Chondrocyte (in vitro differentiated cells): ENCODE measurements at places on chromosomes 1 and 21. TPM values are rescaled to one million over a fixed set of nuclear protein-coding genes. Genes with fewer than 3 reads are reported as not detected.

CFHR3 gene
- total RNA-seq: 0.31 TPM in 1 of 3 replicates, not detected in the others

DNA sequence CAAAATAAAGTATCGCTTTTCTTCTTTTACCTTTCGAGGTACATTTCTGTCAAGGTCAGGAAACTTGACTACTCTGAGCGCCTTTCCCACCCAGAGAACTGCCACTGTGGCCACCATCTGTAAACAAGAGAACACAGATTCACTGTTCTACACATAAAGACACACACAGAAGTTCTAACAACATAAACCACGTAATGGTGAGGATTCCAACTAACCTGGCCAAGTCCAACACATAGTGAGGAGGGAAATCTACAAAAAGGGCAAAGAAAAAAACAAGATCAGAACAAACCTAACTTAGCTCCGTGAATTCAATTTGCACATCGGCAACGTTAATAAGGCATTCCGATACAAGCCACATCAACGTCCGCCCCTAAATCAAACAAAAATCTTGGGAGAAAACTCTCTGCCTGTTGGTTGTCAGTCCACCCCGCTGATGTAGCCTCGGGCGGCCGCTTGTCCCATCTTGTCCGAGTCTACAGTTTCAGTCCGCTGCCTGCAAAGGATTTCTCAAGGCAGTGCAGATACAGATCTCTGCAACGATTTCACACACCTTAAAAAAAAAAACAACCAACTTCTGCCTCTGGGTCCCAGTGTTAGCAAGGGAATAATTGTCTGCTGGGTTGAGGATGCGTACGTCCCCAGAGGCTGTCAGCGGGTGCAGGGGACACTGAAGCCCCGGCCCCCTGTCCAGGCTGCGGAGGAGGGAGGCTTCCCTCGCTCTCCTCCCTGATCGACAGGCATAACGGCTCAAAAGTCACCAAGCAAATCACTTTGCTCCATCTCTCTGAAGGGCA is 1.0 kb downstream of the SLC35D1 start:
- DNase-seq: no peak

GRCh38 chr21:45017039-45017960 is 57.1 kb upstream of the ADARB1 start:
- DNase-seq: no peak

CHIA gene
- not detected in 3 replicates for total RNA-seq

DNA sequence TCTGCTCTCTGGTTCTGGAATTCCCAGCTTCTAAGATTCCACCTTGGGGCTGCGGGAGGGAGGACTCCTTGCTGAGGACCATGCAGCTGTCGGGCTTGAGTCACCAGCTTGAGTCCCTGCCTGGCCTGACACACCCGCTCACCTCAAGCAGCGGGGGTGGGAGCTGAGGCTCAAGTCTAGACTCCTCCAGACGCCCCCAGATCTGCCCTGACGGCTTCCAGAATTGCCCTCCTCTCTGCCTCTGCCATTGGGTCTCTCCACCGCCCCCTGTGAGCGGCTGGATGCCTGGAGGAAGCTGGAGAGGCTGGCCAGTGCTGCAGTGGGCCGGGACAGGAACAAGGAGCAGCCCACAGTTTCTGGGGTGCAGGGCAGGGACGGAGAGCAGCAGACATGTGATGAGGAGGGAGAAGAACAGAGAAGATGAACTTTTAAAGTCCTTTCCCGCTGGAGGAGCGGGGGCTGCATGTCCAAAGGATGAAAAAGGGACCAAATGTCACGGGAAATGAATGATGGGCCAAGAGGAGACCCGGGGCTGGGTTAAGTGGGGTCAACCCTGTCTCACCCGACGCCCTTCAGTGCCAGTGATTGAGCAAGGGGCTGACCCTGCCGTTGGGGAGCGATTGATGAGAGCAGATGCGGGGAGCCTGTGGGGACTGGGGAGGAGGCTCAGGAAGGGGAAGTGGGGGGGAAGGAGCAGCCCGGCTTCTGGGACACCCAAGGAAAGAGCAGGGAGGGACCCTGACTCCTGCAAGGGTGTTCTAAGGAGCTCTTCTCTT is 13.5 kb downstream of the CRABP2 start:
- no peak for DNase-seq

FMO5 gene
- 1.8 to 2.8 TPM (median 2.5 TPM) in 3 replicates for total RNA-seq

DNA sequence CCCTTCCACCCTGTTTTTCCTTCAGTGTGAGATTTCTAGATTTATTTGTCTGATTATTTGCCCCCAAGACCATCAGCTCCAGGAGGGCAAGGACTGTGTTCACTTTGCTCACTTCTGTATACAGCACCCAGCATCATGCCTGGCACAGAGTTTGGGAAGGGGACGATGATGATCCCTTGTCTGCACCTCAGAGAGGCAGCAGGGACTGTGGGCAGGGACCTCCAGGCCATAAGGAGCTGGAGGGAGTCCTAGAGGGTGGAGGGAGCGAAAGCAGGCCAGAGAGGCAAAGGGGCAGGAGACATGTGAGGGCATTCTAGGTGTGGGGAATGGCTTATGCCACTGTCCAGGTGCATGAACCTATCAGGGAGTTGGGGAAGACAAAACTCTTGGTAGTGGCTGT is 32.8 kb downstream of the H3-3A start:
- peak; percentile 54 for DNase-seq

SPOCD1 gene
- total RNA-seq: 0.46 to 7.3 TPM (median 5.2 TPM) in 3 replicates

- DNase-seq: no peak
Observed at GRCh38 chr1:115129071-115129640, 39.9 kb upstream of the TSPAN2 start.

RASSF5 gene
- 0.12 to 0.36 TPM (median 0.27 TPM) in 3 replicates for total RNA-seq

- no peak for DNase-seq
Observed at GRCh38 chr1:197042676-197043341, 24.3 kb downstream of the F13B start.

SPRR4 gene
- total RNA-seq: not detected in 3 replicates

DNA sequence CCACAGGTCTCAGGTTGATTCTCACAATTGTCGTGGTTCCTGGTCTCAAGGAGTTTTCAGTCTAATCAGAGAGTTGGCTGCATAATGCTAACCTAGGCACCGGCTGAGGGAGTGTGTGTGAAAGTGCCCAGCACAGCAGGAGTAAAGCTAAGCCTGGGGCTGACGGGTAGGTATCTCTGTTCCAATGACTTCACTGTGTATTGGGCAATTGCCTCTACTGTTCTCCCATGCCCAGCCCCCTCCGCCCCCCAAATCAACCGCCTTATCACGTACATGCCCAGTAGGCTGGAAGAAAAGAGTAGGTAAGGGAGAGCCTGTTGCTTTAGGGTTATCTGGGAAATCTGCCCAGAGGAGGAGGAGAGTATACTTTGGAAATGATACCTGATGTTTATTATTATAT is 54.7 kb downstream of the MRPS6 start:
- no peak for DNase-seq

DNA sequence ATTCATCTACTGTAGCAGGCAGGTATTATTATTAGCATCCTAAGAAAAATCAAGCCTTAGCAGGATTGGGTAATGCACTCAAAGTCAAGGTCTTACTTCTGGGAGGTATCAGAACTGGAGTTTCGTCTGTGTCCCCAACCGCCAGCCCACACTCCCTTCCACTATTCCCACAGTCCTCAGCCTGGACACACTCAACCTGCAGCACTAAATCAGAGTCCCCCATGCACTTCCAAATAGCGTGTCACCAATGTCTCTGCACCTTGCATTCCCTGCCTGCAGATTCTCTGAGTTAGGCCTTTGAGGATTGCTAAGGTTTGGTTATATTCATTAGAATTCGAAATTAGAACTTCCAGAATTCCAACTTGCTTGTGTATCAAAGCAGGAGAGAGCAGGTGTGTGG is 3.9 kb downstream of the LYPD8 start:
- no peak for DNase-seq

- DNase-seq: no peak
Observed at GRCh38 chr1:82260666-82261065, 459.9 kb downstream of the ADGRL2 start.

- DNase-seq: no peak
Observed at GRCh38 chr21:37164742-37165141, 91.7 kb downstream of the TTC3 start.

DNA sequence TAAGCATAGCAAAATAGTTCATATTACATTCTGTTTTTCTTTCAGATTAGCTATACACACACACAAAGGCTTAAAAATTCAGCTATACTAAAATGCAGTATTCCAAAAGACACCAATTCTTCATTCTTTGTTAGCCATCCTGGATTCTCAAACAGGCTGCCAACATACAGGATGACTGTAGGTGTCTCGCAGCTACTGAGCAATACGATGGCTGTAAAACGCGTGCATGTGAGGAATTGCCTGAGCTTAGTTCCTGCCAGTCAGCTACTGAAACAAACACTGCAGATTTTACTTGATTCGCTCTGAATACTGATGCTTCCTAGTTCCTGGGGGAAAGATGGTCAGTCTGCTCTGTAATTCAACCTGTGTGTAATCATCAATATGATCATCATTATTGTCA is 24.7 kb upstream of the HMGN1 start:
- DNase-seq: no peak

DNA sequence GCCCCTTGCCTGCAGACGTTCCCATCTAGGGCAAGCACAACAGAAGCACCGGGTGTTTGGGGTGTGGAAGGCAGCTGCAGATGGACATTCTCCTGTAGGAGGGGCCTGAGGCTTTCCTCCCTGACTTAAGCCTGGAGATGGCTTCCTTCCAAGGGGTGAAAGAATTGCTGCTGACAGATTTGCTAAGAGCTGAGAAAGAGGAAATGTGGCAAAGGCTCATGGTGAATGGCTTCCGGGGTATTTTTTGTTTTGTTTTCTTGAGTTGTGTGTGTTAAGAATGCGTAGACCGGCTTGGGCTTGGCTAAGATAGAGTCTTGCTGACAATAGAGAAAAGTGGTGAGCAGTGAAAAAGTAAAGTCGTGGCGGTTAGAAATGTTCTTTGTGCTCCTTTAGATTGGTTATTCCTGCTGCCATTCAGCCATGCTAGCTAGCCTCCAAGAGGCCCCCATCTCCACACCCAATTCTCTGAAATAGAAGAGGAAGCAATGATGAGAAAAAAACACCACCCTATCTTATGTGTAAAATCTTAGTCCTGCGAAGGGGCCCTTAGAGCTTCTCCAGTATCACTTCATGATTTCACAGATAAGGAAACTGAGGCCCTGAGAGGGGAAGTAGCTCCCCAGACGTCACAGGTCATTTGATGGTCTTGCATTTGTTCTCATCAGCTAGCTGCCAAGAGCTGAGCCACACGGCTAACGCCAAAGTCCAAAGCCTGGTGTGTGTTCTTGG is 36.9 kb downstream of the EIF2D start:
- no peak for DNase-seq

DNA sequence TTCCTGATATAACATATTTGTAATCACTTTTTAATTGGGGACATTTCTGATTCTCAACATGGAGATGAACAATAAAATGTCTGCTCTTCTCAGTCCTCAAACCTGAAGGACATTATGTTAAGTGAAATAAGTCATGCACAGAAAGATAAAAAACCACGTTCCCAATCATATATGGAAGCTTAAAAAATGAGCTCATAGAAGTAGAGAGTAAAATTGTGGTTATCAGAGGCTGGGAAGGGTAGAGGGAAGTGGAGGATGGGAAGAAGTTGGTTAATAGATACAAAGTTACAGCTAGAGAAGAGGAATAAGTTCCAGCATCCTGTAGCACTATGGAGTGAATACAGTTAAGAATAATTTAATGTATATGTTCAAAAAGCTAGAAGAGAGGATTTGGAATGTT is 1.5 kb upstream of the CD48 start:
- DNase-seq: no peak

KCNAB2 gene
- total RNA-seq: 4.2 to 7.3 TPM (median 5.2 TPM) in 3 replicates

RGSL1 gene
- not detected in 3 replicates for total RNA-seq

DNA sequence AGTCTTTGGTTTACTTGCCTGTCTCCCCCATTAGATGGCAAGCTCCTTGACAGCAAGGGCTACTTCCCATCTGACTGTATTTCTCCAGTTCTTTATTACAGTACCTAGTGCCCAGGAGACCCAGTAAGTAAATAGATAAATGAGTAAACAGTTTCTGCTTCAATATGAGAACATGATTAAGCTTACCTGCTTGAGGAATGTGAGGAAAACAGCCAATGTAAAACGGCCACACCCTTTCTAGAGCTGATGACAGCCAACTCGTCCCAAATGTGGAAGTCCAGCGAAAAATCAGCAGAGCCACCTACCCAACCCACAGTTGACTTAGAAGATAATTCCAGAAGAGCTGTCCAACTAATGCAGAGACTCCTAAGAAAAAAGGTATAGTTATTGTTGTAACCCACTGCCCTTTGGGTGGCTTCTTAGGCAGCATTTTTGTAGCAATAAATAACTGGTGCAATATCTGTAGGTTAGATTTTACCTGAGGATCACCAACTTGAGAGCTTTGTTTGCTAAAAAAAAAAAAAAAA is 6.5 kb upstream of the DR1 start:
- no peak for DNase-seq

LEMD1 gene
- not detected in 3 replicates for total RNA-seq

MPL gene
- not detected in 3 replicates for total RNA-seq

TEDDM1 gene
- not detected in 3 replicates for total RNA-seq

- no peak for DNase-seq
Observed at GRCh38 chr1:108071601-108072000, 106.6 kb upstream of the VAV3 start.

PTPRC gene
- not detected in 3 replicates for total RNA-seq

DNASE2B gene
- total RNA-seq: not detected in 3 replicates

GRCh38 chr1:28954126-28954726 is 39.9 kb downstream of the EPB41 start:
- no peak for DNase-seq

LCA5L gene
- 0.56 to 2.4 TPM (median 0.92 TPM) in 3 replicates for total RNA-seq

DNA sequence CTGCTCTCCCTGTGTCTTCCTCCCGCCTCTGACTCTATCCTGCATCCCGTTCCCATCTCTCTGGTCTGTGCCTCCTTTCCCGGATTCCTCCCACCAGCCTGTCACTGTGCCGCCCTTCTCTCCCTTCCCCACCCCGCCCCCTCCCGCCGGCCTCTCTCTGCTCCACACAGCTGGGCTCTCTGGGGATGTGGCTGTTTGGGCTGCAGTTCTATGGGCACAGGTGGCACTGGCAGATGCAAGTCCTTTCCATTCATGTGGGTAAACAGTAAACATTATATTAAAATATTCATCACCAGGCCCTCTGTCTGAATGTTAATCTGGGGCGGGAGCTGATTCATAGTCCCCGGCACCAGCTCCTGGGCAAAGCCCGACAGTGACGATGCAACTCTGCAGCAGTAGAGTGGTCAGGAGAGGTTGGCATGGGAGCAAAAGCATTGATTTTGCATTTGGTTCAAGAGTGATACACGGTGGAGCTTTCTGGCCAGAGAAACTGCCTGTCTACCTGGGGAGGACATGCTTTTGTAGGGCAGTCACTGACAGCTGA is 249.3 kb downstream of the TNR start:
- DNase-seq: no peak

DNA sequence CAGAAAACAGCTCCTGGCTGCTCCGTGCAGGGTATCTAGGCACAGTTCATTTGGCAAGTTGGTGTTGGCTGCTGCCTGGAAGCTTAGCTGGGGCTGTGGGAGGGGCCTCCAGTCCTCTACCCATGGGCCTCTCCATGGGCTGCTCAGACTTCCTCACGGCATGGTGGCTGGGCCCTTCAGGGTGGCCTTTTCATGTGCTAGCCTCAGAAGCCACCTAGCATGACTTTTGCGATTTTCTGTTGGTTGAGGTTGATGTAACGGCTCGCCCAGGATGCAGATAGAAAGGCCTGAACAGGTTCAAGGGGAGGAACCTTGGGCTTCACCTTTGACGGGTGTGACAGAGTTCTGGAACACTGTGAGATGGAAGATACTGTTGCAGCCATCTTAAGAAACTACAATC is 25.8 kb upstream of the LHX4 start:
- DNase-seq: peak; percentile 12
